ENCODE measurements at places on chromosomes 3 and 15.
A peak's percentile ranks its signal among the peaks of the same experiment; 100 is the strongest.

GRCh38 chr3:49255718-49256511 is 21.1 kb downstream of the C3orf62 start:
- DNase-seq: no peak

DNA sequence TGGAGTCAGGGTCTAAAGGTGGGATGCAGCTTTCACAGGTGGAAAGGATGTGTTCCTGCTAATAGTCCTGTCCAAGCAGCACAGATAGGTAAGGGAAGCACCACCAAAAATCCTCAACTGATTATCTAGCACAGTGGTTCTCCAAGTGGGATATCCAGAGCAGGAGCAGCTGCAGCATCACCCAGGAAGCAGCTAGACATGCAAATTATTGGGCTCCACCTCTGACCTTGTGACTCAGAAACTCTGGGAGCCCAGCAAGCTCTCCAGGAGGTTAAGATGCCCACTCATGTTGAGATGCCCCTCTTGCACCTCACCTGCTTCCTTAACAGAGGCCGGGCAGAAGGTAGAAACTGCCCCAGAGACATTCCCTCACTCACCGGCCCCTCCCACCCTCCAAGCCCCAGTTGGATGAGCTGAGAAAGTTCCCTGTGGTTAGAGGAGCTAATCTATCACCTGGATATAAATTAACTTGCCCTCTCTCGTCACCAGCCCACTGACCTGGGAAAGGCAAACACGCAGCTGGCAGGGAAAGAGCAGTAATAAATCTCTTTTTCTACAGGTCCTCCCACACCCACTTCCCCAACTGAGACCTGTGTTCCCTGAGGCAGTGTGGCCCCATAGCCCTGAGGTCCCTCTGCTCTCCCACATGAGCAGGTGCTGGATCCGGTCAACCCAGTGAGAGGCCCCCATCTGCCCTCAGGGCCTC is 39.3 kb downstream of the ADCY5 start:
- DNase-seq: peak; percentile 39

- no peak for DNase-seq
Measured at GRCh38 chr3:47036145-47036544, 56.7 kb downstream of the NBEAL2 start.

DNA sequence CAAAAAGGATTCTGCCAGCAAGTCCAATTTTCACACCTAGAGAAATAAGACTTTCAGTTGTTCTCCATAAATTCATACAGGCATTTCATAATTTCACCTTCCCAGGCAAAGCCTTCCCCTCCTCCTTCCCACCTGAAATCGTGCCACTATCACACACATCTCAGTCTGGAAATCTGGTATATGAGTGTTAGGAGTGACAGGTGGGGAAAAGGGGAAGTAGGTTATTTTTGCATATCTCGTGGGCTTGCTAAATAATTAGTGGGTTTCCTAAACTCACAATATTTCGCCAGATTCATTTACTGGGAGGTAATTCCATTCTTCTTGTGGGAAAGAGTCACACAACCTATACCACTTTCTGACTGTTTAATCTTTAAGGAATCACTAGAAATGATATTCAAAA is 7.4 kb downstream of the ALDH1A2 start:
- DNase-seq: no peak

- DNase-seq: no peak
Measured at GRCh38 chr3:123314359-123315270, 112.9 kb downstream of the SEC22A start.

DNA sequence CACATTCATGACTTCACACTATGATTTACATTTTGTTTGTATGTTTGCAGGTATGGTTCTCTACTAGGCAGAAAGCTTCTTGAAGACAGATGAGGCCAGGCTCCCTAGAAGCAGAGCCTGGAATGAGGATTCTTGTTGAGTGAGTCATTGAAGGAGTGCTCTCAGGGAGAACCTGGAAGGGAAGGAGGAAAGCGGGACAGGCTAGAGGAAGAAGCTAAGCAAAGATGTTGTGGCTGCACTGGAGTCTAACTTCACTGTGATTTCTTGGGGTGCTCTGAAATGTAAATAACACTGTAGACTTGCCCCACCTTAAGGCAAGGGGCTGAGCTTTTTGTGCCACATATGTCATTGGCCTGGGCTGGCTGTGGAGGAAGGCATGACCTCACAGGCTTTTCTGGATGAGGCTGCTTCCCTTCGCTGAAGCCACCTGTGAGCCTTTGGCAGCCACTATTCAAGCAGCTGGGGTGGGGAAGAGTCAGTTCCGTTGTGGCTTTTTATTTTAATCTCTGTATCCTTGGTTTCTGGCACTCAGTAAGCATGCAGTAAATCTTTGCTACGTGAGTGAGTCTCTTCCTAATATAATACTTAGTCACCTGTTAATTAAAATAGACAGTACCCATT is 307.3 kb downstream of the SV2B start:
- DNase-seq: no peak

DNA sequence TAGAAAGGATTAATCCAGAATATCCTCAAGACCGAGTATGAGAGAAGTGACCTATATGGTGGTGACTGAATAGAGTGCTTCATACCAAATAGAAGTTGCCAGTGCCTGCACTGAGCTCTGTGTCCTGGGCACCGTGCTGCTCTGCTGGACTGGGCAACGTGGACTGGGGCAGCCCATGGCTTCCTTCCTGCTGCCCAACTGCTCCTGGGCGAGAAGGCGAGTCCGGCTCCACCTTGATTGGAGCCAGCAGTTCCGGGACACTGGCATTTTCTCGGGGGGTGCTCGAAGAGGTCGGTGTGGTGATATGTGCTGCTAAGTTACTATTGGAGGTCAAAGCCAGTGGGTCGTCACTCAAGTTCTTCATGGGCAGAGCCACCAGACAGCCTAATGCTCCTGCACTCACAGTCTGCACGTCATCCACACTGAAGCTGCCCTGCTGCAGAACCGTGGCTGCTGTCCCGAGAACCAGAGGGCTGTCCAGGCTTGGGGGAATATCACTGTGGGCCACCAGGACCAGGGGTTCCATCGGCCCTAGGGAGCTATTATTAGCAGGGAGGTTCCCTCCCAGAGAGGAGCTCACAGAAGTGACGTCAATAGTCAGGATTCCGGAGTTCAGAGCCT is 14.1 kb downstream of the ZXDC start:
- no peak for DNase-seq

DNA sequence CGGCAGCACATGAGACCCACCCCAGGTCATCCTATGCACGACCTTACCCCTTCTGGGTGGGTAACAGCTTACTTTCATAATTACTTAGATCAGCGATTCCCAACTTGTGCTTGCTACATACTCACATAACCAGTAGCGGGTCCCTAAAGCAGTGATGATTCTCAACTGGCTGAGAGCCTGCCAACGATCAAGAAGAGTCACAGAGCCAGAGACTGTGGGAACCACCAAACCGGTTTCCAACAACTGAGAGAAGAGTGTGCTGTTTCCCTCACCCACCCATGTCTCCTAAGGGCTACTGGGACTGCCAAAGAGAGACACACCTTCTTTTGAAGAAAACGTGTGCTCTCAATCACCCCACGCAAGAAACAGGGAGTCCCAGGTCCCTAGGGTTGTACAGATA is 12.0 kb upstream of the XXYLT1 start:
- DNase-seq: no peak

DNA sequence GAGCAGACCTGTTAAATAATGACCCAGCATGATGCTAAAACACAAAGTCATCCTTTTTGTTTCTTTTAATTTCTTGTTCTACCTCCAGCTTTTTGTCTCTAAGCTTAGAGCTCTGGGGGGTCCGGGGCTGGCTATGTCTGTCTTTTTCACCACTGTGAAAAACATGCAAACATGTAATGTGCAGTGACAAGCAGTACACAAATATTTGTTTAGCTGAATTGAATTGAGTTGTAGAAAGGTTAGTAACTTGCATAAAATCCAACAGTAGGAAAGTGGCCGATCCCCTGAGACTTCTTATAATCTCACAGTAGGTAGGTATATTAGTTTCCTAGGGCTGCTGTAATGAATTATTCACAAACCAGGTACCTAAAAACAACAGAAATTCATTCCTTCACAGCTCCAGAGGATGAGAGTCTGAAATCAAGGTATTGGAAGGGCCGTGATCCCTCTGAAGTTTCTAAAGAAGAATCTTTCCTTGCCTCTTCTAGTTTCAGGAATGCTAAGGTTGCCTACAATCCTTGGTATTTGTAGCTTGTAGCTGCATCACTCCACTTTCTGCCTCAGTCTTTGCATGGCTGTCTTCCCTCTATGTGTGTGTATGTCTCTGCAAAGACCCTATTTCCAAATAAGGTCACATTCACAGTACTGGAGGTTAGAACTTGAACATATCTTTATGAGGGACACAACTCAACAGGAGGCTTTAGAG is 32.7 kb downstream of the ARL14 start:
- no peak for DNase-seq

DNA sequence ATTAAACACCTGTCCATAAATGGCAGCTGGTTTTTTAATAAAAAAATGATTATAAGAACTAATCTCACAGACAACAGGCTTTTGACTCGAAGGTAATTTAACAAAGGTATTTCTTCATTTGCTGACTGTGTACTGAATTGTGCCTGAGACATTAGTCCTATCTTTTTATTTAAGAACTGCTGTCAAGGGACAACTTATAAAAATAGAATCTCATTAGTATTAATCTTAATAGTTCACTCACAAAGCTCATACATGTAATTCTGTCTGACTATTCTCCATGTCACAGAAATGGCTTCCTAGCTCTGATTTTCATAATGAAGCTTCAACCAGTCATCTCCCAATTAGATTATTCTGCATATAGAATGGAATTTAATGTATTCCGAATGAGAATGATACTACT is 276.9 kb upstream of the PDZRN3 start:
- DNase-seq: no peak

GRCh38 chr3:130901463-130902204 is 7.8 kb downstream of the ATP2C1 start:
- no peak for DNase-seq

GRCh38 chr15:74664028-74664616 is 31.7 kb downstream of the EDC3 start:
- no peak for DNase-seq

GRCh38 chr3:33202711-33203457 is 15.7 kb downstream of the SUSD5 start:
- no peak for DNase-seq

- DNase-seq: no peak
Measured at GRCh38 chr15:60912984-60913697, 316.0 kb downstream of the RORA start.

DNA sequence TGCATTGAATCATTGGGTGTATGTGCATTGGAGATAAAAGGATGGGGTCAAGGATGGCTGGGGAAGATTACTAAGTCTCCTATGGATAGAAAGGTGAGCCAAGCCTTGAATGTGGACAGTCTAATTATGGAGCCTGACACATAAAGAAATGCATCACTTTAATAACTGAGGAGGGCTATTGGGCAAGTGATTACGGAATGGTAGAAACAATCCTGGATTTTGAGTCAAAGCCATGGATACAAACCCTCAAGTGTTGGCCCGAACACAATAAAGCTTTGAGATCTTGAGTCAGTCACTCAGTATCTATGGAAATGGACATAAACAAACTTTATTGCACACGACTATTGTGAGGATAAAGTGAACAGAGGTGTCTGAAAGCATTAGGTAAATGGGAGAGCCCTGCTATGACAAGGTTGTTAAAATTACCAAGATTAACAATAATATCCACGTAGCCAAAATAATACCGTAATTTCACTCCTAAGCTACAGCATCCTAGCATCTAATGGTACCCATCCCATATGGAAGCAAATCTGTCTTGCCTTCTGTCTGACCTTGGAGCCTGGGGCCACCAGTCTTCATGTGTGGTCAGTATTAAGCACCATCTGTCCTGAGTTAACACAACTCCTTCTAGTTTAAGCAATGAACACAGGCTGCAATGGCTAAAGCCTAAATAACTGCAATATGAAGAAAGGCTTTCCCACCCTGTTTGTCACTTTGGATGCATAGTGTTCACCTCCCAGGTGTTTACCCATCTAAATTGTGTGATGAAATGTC is 136.9 kb upstream of the PRICKLE2 start:
- no peak for DNase-seq

GRCh38 chr3:77271306-77271705 is 231.4 kb downstream of the ROBO2 start:
- no peak for DNase-seq

GRCh38 chr15:85073556-85074194 is 92.0 kb downstream of the PDE8A start:
- DNase-seq: no peak

GRCh38 chr3:108089579-108089978 is 1.3 kb downstream of the CD47 start:
- DNase-seq: no peak

DNA sequence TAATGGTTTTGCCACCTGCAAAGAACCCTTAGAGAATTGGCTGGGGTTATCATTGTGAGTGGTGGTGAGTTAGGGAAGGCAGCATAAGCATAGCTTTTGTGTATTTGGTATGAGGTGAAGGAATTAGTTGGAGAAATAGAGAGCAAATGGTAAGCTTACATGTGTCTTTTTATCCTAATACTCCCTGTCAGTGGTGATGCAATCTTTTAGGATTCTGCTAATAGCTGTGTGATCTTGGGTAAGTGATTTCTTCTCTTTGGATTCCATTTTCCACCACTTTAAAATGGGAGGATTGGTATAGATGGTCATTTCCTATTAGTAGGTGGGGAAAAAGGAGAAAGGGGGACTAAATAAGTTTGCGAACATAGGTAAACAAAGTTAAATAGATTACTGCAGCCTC is 30.9 kb downstream of the PIAS1 start:
- no peak for DNase-seq

DNA sequence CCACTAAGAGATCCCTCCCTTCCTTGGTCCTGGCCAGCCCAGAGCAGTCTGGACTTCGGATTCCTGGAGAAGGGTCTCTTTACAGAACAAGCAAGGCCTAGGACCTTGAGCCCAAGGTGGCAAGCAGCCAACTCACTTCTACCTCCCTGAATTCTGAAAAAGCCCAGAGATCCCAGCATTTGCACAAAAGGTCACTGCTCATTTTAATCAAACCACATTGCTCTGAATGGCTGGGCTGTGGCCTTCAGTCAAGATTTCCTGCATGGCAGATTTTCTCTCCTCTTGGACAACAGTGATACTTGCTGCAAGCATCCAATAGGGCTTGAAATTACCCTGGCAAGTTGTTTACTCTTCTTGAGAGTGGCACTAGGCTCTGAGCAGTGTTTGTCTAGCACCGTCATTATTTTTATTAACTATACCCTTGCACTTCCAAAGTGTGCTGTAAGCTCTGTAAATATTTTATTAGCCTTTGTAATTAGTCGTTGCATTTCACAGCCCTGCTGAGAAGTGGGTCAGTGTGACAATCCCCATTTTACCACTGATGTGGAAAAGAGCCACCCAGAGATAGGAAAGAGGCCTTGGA is 274.7 kb upstream of the CTNNB1 start:
- no peak for DNase-seq

- DNase-seq: peak; percentile 36
Measured at GRCh38 chr3:19866751-19867347, 67.2 kb downstream of the EFHB start.

GRCh38 chr3:148234536-148234935 is 463.2 kb upstream of the AGTR1 start:
- no peak for DNase-seq

GRCh38 chr3:111238885-111239284 is 167.3 kb downstream of the NECTIN3 start:
- DNase-seq: no peak

GRCh38 chr3:169659820-169660674 is 3.5 kb downstream of the MECOM start:
- DNase-seq: no peak

Measured in SHP77 (cell line).